ENCODE measurements at places on chromosomes 7 and 10.

- DNase-seq: no peak
Measured at GRCh38 chr7:44368455-44368854, 43.1 kb upstream of the CAMK2B start.

DNA sequence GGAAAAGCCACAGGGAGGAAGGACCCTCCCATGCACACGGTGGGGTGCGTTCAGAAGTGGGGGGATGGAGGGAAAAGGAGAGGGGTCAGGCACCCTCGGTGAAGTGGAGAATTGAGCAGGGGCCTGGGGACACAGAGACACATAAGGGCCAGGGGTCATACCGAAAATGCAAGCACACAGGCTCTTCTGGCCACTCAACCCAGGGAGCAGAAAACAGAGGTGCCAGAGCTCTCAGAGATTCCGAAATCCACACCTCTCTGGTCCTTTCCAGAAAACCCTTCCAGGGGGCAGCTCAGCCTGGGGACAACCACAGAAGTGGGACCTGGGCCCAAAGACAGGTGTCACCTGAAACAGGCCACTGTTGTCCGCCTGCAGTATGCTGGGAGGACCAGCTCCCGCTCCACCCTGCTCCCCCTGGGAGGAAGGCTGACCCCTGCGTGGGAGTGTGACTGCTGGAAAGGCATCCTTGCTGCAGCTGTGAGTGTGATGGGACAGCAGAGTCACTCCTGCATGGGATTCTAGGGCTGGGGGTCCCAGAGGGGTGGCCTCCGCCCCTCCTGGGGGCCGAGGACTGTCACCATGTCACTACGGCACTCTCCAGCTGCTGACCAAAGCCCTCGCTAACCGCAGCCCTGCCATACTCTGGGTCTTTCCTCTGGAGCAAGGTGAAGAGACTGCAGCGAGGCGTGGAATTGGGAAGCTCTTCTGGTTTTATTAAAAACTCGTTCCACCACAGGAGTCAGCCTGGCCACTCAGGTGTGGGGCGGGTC, 63.1 kb downstream of the TMEM209 start:
- no peak for DNase-seq

DNA sequence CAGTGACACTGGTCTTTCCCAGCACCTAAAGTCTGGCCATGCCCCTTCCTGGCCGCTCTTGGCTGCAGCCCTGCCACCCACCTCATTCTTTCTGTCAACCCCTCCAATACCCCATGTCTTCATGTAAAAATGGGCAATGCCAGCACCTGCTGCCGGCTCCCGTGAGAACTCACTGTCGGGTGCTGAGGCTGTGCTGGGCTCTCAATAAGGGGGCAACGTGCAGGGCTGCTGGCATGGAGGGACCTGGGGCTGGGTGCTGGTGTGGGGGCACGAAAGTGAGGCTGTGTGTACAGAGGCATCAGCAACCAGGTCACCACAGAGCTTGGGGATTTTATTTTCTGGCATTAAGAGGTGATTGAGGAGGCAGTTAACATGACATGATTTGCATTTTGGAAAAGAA, 65.3 kb downstream of the ALOX5 start:
- DNase-seq: no peak

GRCh38 chr7:78662939-78663338, 790.5 kb downstream of the MAGI2 start:
- DNase-seq: no peak

GRCh38 chr10:13959443-13960359, 371.0 kb downstream of the FRMD4A start:
- DNase-seq: no peak

- DNase-seq: peak; percentile 68
Measured at GRCh38 chr10:115129752-115130151, 36.6 kb downstream of the ATRNL1 start.

GRCh38 chr7:142248166-142249160, 9.4 kb downstream of the PRSS58 start:
- DNase-seq: no peak

DNA sequence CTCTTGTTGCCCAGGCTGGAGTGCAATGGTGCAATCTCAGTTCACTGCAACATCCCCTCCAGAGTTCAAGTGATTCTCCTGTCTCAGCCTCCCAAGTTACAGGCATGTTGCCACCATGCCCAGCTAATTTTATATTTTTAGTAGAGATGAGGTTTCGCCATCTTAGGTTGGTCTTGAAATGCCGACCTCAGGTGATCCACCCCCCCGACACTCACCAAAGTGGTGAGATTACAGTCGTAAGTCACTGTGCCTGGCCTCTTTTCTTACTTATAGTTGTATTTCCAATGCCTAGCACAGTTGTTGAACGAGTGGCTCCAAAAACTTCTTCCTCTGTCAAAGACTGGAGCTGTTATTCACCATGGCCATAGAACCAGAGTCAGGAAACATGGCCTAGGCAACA, 6.7 kb downstream of the RNF216 start:
- DNase-seq: no peak

- DNase-seq: peak; percentile 85
Measured at GRCh38 chr10:14736600-14737081, 38.1 kb downstream of the FAM107B start.

- DNase-seq: no peak
Measured at GRCh38 chr7:105800442-105800841, 76.0 kb downstream of the ATXN7L1 start.

DNA sequence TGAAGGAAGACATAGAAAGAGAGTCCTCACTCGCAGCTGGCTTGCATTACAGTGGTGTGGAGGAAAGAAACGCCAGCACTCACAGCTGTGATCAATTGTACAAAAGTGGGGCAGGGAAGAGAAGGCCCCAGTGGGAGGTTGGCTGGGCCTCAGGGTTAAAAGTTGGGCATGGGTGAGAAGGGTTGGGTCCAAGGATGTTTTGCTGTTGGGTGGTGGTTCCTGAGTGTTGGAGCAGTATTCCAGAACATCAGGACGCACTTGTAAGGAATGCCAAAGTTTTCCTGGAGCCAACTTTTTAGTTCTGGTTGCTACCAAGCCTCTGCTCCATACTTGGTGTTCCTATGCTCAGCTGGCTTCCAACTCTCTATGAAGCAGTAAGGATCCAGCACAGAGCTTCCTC, 55.4 kb upstream of the MKRN1 start:
- no peak for DNase-seq

GRCh38 chr7:104679085-104679484, 334.9 kb upstream of the KMT2E start:
- DNase-seq: no peak

DNA sequence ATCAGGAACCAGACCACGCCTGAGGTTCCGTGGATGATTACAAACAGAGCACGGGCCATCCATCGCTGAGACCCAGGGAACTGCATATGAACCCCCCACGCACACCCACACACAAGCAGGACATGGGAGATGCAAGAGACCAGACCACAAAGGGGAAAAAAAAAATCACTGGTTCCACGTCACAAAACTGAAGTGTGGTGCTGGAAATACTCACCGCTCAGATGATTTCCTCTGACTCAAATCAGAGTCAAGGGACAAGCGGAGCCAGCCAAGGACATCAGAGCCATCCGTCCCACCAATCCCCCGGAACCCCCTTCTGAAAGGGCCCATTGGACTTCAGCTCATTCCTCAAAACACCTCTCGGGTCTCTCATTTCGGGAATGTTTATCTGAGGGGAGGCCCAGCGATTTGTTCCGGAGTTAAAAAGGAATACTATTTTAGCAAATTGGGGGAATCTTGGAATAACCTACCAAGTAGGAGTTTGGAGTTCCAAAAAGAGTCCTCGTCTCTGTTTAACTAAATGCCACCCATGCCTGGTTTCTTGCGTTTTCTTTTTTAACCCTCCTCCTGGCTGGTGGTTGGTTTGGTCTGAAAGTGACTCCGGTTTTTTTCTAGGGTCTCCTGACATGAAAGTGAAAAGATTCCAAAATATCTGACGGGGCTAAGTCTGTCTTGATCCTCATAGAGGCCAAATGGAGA, 15.0 kb downstream of the SNX8 start:
- DNase-seq: no peak

GRCh38 chr10:97914171-97914836, 64.7 kb downstream of the GOLGA7B start:
- no peak for DNase-seq

DNA sequence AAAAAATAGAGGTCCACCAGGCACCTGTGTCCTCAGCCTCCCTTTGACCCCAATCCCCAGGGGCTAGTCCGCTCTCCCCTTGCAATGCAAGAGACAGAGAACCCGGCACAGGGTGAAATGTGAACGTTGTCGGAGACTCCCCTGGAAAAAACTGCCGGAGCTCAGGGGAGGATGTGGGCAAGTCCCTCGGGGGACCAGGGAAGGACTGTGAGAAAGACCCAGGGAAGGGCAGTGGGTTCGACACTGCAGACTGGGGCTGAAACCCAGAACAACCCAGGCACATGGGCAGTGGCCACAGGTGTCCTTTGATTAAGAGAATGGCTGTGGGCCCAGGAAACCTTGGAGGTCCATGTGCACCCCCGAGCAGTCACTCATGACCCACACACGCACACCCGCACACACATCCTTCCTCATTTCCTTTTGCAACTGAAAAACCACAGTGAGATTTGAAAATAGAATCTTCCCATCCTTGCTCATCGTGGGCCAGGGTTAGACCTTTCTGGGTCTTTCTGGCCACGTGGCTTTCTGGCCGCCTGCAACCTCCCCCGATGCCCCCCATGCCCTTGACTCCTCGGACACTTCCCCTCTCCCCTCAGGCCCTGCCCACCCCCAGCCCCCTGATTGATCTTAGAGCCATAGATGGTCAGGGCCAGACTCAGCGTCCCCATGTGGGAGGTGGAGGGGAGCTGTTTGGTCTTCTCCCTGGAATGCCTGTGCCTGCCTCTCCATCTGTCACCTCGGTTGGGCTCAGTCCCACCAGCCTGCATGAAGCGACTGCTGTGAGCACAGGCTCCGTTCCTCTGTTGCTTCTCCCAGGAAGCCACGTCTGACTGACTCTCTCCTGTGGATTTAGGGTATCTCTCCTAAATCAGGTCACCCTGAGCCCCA, 7.9 kb downstream of the LAT2 start:
- DNase-seq: peak; percentile 92

- peak; percentile 57 for DNase-seq
Measured at GRCh38 chr10:13352519-13352918, 4.4 kb upstream of the SEPHS1 start.

- DNase-seq: no peak
Measured at GRCh38 chr10:70974920-70975319, 86.6 kb upstream of the PCBD1 start.

DNA sequence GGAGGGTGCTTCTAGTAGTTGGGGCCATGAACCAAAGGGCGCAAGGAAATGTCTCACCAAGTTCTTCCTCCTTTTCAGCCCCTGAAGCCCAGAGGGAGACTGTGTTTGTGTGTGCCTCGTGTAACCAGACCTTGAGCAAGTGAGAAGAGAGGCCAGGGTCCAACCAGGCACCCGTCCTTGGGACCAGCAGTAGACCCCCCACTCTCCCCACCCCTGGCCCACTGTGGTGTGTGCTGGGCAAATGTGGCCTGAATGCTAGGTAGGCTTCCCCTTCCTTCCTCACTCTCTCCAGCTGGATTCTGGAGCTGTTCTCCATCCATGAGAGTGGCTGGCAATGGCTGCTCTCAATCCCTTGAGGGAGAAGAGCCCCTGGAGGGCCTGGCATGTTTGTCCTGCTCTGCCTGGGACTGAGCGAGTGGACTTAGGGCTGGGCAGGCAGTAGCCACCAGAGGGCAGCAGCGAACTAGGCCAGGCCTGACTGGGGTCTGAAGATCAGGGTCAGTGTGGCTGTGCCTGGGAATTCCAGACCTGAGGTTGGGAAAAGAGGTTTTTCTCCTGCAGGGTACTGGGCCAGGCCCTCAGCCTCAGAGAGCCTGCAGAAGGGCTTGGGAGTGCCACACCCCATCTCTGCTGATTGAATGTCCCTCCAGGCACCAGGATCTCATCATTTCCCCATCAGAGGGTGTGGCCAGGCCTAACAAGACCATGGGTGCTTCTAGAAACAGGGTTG, 12.5 kb downstream of the SFRP5 start:
- peak; percentile 81 for DNase-seq

GRCh38 chr7:45183711-45184210, 26.2 kb downstream of the RAMP3 start:
- no peak for DNase-seq

All from hematopoietic multipotent progenitor cell treated with erythropoietin and hydrocortisone succinate and interleukin-3 and kit ligand, for 4 days (in vitro differentiated cells).